ENCODE measurements at places on chromosomes 12 and 14.

DNA sequence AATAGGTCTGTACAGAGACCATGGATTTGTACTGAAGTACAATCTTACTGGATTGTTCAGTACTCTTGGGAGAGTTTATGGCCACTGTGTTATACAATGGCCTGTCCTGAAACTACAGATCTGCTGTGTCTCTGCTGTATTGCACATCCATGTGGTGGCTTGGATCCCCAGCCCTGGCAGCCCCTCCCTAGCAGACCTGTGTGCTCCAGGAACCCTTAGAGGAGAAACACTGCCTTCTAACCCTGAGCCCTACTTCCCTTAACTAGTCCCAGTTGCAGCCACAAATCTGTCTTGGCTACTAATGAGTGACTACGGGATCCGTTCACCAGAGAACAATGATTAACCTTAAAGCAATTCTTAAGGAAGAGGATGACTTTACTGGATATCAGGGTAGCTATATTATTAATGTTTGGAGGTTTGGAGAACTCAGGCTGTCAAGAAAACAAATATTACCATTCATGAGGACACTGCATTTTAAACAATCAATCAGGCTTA lies 27.7 kb downstream of the RNF34 start:
- DNase-seq: no peak

GRCh38 chr14:104941508-104942365 lies 17.1 kb downstream of the PLD4 start:
- no peak for DNase-seq

- no peak for DNase-seq
Measured at GRCh38 chr12:28611115-28611435, 420.8 kb downstream of the CCDC91 start.

GRCh38 chr12:39272871-39273655 lies 169.9 kb downstream of the KIF21A start:
- DNase-seq: no peak

DNA sequence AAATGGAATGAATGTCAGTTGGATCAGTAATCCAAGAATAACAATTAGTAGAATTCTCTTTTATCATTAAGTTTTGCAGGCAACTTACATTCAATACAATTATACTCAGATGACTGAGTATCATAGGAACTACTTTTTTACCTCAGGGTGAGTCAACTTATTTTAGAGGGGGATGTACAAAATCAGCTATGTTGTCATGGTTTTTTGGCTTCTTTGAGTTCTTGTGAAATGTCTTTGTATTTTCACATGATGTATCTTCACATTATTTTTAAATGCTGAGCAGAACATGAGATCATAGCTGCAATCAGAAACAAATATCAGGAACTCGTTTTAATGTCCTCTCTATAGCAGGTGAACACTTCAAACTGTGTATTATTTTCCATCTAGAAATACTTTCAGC lies 65.3 kb upstream of the PTPRR start:
- DNase-seq: no peak

- no peak for DNase-seq
Measured at GRCh38 chr12:52182384-52182783, 9.4 kb downstream of the KRT80 start.

- no peak for DNase-seq
Measured at GRCh38 chr12:59182191-59182590, 261.9 kb upstream of the LRIG3 start.

DNA sequence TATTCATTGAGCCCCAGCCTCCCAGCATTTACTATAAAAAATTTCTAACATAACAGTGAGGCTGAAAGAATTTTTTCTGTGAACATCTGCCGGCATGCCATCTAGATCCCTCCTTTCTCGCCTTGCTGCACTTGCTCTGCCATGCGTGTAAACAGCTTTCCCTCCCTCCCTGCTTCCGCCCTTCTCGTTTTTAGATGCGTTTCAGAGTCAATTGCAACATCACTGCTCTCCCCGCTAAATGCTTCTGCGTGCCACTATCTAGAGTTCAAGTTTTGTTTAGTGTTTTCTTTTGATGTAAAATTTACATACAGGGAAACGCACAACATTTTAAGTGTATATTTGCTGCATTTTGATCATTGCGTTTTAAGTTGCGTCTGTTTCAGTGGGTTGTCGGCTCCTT lies 83.6 kb downstream of the CCDC92 start:
- DNase-seq: no peak

DNA sequence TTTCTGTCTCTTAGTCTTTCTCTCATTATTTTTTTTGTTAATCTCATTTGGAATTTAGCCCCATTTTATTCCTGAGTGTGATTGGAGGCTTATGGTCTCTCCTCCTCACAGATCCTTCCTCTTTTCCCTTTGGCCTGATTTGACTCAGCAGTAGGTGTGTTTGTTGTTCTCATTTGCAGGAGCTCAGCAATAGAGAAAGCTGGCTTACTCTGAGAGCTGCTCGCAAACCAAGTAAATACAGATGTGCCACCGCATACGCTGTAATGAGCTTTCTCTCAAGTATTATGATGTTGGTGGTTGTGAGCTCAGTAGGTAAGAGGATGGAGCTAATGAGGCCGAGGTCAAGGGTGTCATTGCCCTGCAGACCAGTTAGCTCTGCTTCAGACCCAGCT lies 206.5 kb downstream of the ETV6 start:
- peak; percentile 43 for DNase-seq

DNA sequence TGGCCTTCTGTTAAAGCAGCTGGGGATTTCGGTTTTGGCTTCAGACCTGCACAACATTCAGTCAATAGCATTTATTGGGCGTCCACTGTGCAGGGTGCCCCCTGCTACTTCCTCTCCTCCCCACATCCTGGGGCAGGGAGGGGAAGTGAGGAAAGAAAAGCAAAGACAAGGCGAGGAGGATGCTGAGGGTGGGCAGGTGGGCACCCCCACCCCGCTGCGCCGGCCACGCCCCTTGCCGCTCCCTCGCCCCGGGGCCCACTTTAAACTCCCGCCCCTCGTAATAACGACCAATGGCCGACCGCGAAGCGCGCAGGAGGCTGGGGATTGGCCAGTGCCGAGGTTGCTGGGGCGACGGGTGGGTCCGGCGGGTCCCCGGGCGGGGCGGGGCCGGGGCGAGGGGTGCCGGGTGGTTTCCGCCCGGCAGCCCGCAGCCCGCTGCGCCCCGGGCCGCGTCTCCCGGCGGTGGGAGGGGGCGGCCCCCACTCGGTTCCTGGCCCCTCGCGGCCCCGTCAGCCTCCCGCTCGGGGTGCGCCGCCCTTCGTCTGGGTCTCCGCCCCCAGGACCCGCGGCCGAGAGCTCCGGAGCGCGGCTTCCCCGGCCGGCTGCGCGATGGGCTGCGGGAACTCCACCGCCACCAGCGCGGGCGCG lies at the start of gene C12orf75:
C12orf75 (plus strand) TSS at position 409 of the 648 bp plus-strand sequence; CDS start at position 610, 201 bp downstream.
- peak; percentile 57 for DNase-seq

GRCh38 chr12:24919346-24920001 lies 29.4 kb downstream of the BCAT1 start:
- DNase-seq: no peak

GRCh38 chr12:94429633-94430032 lies 30.0 kb downstream of the CEP83 start:
- DNase-seq: peak; percentile 18

DNA sequence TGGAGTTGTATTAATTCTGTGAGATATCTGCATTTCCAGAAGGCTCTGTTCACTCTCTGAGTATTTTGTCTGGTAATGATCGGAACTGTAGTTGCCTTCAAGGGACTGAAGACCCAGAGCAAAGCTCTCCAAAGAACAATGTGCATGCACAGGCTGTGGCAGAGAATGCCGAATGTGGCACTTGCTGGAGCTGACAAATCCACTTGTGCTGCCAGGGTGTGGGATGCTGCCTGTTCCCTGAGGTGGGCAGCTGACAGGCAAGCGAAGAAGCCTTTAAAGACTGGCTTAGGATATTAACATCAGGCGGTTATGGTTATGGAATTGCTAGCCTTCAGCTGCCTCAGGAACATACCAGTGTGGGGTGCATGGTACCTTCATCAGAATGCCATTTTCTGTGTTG lies 419.9 kb upstream of the ATP2B1 start:
- DNase-seq: no peak

DNA sequence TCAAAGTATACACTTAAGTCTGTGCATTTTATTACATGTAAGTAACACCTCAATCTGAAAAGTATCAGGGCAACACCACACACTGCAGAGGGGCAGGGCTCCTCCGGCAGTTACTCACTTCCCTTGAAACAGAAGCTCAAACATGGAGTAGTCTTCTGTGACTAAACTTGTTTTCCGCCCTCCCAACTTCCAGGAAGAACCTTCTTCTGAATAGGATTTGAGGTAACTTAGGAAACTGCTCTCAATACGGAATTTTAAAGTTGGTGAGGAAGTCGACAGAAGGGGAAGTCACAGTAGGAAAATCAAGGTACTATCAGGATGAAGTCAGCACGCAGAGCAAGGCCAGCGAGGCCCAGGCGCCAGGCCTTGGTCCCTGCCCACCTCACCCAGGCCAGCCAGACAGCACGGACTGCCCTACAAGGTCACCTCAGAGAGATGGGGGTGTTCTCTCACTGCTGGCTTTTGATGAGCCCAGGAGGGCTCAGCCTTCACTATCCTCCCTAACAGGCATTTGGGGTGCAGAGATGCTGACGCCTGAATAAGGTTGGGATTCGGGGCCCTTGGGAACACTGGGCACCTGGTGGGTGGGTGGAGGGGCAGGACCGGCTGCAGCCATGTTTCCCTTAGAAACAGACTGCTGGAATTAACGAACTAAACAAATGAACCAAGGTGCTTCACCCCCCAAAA lies 5.8 kb downstream of the ANKRD9 start:
- no peak for DNase-seq

DNA sequence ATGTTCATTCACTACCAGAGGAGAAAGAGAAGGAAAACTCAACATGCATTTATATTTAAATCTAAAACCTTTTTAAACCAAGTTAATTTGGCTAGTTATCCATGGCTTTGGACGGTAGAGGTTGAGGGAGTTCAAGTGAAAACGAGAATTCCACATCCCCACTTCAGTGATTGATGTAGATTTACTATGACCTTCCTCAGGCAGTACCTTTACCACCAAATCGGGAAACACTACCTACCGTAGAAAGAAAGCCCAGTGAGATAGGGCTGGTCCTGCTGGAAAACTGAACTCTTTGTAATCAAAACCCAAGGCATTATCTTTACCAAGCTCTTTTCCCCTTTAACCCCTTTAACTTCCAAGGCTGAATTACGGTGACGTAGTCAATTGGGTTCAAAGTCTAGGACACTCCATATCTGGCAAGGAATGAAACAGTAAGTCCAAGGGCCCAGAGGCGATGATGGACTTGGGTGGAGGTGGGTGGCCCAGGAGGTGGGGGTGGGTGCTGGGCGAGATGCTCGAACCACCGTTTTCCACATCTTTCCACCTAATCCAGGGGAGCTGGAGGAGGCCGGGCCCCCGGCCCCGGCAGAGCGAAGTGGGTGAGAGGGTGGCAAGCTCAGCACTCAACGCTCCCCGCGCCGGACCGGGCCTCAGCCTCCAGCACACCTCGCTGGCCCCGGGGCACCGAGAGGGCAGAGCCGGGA lies 618 bp downstream of the SEC23A start:
- no peak for DNase-seq

DNA sequence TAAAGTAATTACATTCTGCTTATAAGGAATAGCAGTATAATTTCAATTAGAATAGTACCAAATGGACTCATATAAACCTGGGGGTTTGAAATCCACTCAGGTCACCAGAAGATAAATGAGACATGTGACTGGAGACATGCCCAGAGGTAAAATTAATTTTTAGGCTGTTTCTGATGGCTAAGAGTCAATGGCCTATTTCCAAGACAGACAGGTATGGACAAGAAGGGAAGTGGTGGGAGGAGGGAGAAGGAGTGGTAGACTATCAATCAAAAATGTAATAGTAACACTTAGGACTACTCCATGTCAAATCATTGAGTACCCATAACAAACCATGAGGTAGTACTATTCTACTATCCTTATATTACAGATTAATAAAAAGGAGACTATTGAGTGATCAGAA lies 544.0 kb downstream of the GALC start:
- DNase-seq: no peak

- DNase-seq: no peak
Measured at GRCh38 chr12:120342175-120343038, 14.8 kb upstream of the PLA2G1B start.

GRCh38 chr12:90896821-90897220 lies 58.2 kb downstream of the CCER1 start:
- no peak for DNase-seq

DNA sequence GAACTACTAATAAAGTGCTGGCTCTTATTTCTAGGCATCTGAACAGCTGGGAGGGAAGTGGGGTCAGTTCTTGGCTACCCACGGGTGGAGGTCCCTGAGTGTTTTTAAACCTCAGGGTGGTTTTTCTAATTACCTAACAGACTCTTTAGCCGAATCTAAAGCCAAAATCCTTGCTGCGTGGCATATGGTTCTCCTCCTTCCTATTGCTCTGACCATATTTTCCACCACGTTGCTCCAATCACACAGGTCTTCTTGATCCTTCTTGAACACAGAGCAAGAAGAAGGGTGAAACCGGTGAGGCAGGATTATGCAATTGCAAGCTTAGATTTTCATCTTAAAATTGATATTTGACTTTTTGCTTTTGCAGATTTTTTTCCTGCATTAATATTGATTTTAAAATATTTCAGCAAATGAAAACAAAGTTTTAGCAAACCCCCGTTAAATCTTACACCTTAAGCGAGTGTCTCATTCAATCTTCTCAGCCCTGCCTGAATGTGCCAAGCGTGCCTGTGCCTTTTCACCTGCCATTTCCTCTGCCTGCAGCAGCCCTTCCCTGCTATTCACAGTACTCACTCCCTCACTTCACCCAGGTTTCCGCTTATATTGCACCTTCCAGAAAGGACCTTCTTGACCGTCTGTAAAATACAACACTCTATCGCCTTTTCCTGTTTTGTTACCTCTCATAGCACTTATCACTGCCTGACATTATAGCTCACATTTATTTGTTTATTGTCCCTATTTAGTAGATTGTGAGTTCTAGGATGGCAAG lies 506.0 kb downstream of the DIO2 start:
- DNase-seq: no peak

DNA sequence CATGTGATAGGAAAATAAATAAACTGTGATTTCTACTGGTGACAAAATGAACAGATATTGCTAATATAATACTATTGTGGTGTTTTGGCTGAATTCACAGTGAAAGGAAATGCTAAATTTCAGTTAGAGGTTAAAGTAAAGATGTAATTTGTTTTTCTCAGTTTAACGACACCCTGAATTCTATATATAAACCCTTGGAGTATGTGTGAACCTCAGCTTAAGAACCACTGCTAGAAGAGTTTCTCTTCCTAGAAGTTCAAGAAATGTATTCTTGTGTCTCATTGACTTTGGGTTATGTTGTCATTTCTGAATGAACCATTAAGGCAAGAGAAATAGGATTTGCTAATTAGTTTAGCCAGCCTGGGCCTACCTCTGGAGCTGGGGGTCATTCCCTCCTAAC lies 8.2 kb downstream of the FBXO34 start:
- DNase-seq: no peak

DNA sequence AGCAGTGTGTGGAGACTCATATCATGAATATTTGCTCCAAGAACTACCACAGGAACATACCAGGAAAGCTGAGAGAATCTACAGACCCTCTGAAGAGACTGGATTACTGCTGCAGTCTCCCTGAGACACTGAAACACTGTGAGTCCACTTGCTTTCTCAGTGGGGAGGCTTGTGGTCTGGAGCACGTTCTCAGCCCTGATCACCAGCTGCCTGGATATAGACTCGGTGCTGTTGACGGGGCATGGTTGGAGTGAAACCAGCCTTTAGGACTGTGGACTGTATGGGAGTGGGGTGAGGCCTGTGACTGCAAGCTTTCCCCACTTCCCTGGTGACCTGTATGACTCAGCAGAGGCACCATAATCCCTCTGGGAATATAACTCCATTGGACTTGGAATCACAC lies 525.8 kb upstream of the FBXO33 start:
- no peak for DNase-seq

Data from GM12864 (cell line).